ENCODE measurements at places on chromosomes 7 and 10.

DNA sequence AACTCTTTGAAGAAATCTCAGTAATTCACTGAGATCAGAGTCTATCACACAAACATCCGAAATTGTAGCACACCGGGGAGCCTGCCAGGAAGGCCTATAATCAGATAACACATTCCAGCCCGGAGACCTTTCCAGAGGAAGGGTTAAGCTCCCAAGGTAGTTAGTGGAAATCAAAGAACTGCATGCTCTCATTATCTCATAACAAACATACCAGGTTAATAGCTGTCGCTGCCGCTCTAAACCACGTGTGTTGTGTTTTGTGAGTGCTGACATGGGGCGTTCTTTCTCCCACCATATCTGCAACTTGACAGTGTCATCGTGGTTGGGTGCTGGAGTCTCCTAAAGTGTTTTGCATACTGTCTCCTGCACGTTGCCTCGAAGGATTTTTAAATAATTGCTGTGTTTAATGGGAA is 120.7 kb upstream of the CARD11 start:
- DNase-seq = no peak

DNA sequence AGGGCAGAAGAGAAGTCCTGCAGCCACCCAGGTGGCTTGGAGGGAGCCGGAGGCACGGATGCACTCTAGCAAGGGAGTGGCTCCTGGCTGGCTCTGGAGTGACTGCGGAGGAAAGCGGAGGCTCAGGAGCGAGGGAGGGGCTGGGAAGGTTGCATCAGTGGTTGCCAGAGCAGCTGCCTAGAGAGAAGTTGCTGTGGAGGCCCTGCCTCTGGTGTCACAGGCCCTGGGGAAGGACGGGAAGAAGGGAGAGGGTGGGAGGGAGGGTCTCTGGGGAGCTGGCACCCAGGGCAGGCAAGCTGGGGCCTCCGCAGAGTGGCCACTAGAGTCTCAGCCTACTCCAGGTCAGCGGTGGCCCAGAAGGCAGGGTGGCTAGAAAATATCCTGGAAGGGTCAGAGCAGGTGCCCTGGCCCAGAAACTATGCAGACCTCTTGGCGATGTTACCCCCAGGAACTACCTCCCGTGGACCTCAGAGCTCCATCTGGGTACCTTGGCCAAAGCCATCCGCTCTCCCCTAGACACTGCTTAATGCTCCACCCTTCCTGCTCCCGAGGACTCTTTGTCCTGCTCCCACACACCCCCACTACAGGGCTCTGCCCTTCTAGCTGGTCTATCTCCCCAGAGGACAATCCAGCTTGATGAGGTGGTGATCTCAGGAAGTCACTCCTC is 164.3 kb downstream of the NRF1 start:
- no peak for DNase-seq

GRCh38 chr10:11157292-11158076 is 139.8 kb downstream of the CELF2 start:
- no peak for DNase-seq

GRCh38 chr10:86149257-86149656 is 217.3 kb downstream of the GRID1 start:
- DNase-seq = no peak

DNA sequence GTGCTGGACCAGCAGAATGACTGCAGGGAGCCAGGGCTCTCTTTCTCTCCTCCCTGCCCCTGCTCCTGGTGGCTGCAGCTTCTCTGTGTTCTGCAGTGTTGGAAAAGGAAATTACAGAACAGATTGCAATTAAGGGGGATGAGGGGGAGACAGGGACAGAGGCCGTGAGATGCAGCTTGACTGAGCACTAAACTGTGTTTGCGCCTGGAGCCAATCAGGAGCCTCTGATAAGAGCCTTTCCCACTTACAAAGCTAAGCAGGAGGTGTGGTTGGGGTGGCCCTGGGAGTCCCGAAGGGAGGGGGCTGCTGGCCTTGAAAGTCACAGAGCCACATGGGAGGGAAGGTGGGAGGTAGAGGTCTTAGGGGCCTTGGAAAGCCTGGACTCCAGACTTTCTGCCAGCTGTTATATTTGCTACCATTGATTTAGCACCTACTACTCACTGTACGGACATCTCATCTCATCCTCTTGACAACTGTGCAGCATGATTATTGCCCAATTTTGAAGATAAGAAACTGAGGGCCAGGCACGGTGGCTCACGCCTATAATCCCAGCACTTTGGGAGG is 26.7 kb downstream of the TRIM8 start:
- no peak for DNase-seq

GRCh38 chr7:20395511-20395910 is 64.8 kb downstream of the ITGB8 start:
- no peak for DNase-seq

DNA sequence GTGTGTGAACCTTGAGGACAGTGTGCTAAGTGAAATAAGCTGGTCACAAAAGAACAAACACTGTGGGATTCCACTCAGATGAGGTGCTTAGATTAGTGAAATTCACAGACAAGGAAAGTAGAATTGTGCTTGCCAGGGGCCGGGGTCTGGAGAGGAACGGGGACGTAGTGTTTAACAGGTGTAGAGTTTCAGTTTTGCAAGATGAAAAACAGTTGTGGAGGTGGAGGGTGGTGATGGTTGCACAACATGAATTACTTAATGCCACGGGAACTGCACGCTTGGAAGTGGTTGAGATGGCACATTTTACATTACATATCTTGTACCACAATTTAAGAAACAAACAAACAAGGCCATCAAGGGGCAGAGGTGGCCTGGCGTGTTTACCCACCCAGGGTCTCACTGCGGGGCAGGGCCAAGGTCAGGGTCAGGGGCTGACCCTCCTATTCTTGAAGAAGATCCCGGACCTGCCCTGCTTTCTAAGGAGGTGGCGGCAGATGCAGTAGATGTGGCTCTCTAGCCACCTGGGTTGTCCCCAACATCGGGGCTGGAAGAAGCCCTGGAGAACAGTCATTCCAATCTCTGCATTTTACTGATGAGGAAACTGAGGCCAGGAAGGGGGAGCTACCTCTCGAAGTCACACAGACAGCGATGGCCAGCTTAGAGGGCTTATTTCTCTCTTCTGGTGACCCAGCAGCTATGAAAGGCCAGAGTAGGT is 91.5 kb upstream of the LRRC4 start:
- DNase-seq = no peak

DNA sequence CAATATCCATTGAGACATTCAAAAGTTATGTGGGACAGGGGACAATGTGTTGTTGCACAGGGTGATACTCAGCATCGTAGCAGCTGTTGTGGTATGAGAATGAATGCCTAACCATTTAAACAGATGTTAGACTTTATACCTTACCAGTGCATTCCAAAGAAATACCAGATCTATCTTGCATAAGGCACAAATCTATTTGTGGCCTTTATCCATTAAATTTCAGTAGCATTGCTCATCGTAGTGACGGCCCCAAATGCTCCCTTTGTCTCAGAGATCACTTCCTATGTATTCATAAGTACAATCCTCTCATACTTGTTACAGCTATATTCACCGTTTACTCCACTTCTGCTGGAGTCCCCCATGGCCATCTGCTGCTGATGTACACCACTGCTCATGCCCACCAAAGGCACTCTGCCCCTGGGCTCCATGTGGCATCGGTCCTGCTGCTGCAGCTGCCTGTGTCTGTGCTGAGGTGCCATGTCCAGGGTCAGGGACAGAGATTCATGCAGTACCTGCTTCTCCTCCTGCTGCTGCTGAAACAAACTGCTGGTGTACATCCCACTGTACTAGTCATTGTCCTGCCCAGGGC is 96.3 kb downstream of the CPED1 start:
- no peak for DNase-seq

DNA sequence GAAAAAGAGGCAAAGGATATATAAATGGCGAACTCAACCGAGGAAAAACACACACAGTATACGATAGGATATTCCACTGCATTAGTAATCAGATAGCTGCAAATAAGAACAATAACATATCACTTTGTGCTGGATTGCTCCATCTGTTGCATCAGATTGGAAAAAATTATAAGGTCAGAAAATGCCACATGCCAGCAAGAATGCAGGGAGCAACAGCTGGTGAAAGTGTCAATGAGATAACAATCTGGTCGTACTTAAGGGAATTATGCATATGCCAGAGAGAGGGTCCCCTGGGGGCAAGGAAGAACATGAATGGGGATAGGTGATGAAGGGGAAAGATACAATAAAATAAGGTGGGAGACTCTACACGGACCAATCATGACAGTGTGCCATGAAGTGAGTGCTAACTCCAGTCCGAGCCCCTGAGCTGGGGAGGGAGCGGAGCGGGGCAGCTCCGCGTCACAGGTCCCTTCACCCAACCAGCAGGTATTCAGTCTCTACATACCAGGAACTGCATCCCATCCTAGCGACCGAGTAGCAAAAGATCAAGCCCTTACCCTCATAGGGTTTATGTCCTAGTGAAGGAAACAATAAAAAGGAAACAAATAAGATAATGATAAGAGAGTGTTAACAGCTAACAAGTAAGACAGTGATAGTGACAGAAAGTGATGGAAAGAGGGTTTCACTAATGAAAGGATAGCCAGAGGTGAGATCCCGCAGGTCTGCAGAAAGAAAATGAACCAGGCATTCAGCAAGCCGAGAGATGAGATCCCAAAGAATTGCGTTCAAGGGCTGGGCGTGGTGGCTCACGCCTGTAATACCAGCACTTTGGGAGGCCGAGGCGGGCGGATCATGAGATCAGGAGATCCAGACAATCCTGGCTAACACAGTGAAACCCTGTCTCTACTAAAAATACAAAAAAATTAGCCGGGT is 9.4 kb downstream of the MPP7 start:
- DNase-seq = no peak

GRCh38 chr7:16900209-16900768 is 18.5 kb upstream of the AGR3 start:
- DNase-seq = no peak

DNA sequence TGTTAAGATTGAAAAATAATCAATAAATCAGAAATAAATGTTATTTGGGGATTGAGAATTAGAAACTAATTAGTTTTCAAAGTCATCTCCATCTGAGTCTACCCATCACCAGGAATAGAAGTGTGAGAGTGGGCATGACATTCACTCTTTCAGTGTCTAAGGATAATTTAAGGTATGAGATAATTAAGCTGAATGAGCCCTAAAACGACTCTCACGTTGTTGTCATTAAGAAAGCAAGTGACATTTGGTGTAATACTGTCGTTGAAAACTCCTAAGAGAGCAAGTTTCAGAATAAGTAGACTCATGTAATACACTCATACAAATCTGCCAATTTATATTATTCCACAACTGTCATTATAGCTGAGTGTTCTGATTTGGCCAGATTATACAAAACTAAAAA is 7.1 kb downstream of the AGMO start:
- no peak for DNase-seq

DNA sequence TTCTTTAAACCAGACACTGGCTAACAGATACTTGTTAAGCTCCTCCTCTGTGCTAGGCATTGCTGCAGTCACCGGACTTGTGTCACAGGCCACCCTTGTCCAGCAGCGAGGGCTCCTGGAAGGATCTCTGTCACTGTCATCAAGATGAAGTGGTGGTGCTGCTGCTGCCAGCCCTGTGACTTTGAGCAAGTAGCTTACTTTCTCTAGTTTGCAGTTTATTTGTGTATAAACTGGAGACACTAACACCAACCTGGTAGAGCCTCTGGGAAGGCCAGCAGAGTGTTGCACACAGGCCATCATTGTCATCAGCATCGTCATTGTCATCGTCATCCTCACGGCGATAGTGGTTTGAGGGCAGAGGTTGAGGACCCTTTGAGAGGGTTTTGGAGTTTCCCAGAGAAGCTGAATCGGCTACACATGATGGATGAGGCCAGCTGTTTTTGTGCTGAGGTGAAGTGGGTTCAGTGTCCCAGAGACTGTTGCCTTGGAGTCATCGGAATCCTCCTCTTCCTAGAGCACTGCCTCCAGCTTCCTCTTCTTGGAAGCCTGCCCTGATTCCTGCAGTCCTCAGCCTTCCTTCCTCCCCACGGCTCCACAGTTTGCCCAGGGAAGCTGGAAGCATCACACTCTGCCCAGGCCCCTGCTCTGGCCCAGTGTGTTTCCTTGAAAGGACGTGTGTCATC is 128.4 kb downstream of the GRK5 start:
- DNase-seq = no peak

DNA sequence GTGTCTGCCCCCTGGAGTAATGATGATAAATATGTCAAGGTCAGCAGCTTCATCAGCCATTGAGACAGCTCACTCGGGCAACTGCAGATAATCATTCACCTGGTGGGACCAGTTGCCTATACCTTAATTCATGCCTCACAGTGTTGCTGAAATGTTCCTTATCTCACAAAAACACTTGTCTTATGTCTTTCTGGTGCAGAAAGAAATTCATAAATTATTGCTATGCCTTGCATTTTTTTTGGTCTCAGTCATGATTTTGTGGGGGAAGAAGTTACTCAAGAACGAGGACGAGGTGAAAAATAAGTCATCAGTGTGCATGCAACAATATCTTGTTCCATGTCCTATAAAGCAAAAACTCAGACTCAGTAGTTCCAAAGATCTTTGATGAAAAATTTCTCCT is 16.0 kb downstream of the TRIL start:
- DNase-seq = no peak

DNA sequence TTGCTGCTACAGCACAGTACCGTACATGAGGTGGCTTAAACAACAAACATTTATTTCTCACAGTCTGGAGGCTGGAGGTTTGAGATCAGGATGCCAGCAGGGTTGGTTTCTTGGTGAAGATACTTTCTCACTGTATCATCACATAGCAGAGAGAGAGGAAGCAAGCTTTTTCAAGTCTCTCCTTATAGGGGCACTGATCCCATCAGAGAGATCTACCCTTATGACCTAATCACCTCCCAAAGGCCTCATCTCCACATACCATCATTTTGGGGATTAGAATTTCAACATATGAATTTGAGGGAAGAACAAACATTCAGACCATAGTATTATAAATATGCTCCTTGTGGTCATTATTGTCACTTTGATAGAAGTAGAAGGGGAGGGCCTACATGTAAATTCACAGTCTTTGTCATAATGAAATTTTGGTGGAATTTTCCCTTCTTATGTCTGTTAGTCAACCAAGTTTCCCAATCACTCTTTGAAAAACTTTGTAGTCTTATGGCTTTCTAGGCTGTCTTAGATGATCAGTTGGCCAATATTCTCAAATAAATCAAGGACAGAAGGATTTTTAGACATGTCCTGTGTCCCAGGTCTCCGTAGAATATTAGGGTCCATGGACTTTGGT is 606.2 kb downstream of the LRMDA start:
- DNase-seq = no peak

- no peak for DNase-seq
Measured at GRCh38 chr7:134766779-134767519, 12.5 kb upstream of the CALD1 start.

- DNase-seq = peak; percentile 6
Measured at GRCh38 chr7:95330204-95330960, 6.0 kb upstream of the PON1 start.

DNA sequence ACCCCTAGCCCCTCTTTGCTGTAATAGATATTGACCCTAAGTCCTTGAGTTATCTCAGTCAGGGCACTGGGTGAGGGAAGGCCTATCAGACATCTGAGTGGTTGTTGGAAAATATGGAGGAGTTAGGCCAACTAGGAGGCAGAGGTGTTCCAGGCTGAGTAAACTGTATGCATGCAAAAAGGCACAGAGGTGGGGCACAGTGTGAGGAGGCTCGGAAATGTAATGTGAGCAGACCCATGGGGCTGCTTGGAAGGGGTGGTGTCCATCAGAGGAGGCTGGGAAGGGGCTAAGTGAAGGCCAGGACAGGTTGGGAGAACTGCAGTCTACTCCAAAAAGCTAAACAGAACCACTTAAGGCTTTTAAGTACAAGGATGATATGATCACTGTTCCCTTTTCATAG is 323.2 kb upstream of the BMPER start:
- DNase-seq = no peak

GRCh38 chr10:107806026-107806425 is 641.5 kb upstream of the SORCS1 start:
- no peak for DNase-seq

Data from NCI-H2029 (cell line).